ENCODE measurements at places on chromosomes 12 and 14.

DNA sequence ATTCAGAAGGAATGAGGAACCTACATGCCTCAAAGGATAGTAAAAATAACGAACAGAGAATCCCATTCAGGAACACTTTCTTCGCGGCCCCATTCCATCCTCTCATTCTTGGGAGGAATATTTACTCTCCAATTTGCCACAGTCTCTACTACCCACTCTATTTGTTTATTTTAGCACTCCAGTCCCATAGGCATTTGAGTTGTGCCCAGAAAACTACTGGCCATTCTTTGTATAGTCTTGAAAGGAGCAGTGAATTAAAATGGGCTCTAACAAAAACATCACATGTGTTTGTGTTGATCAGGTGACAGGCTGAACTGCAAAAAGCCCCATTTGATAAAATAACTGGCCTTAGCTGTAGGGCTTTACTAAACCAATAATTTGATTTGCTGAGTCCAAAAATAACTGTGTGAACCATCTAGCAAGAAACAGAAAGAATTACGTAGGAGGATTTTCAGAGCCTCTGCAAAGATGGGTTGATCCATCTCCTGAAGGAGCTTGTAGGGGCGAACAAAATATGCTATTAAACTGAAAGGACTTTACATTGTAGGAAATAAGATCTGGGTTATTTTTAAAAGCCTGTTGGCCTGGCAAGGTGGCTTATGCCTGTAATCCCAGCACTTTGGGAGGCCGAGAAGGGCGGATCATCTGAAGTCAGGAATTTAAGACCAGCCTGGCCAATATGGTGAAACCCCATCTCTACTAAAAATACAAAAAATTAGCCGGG, 142.3 kb upstream of the CPNE8 start:
- DNase-seq = no peak

GRCh38 chr12:16607906-16608775, 2.2 kb upstream of the LMO3 start:
- peak; percentile 86 for DNase-seq

DNA sequence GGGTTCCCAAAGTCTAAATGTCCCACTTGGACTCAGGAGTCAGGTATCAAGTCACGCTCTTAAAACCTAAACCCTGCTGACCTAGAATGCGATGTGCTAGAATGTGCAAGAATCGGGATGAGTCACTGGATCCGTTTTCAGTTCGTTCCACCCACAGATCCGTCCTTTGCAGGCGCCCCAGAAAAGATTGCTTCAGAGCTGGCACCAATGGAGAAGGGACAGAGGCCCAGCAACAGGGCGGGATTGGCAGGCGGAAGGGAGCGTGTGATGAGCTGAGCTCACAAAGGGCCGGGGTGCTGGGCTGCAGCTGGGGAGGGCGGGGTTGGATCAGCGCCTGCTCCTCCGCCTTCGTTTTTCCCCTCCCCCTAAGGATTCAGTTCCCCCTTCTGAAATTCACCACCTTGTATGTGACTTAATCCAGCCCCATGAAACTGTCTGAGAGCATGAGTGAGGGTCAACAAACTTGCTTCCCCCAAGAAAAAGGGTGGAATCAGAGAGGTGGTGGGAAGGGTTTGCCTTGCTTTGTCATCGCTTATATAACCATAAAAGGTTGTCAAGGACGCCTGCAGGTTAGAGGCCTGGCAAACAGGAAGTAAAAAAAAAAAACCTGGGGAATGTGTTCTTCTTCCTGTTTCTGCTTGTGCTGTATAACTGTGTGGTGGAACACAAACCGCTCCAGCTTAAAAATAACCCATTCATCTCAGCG, 2.8 kb upstream of the UBC start:
- no peak for DNase-seq

- DNase-seq = no peak
Observed at GRCh38 chr12:125470838-125471783, 405.9 kb downstream of the AACS start.

DNA sequence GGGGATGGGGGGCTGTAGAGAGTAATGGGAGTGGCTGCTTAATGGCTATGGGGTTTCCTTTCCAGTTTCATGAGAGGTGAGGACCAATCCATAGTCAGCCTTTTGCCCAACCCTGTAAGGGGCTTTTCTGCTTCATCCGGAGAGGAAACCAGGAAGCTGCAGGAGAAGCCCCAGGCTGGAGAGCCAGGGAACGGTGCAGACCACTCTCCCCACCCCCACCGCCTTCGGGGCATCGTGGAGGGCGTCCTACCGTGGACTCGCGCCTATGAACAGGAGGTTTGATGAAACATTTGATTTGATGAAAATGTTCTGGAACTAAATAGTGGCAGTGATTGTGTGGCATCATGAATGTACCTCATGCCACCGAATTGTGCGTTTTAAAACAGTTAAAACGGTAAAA, 204.3 kb upstream of the DIO3 start:
- no peak for DNase-seq

DNA sequence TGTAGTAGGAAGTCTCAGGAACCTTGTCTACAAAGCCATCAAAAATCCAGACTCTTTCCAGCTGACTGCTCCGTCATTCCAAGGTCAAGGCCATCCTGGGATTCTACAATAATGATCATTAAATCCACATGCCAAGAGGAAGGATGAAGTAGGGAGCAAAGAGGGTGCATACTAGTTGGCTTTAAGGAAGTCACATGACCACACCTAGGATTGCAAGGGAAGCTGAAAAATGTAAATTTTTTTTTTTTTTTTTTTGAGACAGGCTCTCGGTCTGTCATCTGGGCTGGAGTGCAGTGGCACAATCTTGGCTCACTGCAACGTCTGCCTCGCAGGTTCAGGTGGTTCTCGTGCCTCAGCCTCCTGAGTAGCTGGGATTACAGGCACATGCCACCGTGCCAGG, 7.3 kb upstream of the MRPL42 start:
- no peak for DNase-seq

DNA sequence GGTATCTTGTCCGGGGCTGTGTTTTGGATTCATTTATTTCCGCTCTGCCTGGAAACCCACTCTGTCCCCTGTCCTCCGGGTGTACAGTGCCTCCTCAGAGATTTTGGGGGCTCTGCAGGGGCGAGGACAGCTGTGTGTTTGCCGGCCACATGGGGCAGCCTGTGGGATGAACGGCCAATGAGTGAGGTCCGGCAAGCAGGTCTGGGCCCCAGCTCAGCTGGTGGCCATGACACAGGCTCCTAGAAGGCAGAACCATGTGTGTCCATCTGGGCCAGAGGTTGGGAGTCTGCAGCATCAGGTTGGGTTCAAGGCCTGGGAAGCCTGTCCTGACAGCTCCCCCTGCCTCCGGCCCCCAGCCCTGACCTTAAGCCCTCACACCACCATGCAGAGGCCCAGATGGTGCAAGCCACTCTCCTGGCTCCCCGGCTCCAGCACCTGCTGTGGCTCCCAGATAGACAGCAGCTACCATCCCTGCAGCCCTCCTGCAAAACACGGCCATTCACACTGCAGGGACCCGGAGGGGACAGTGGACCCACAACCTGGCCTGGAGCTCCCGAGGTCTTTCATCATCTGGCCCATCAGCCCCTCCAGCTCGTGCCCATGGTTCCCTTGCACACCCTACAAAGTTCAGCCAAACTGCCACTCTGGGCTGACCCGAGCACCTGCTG, 220.1 kb upstream of the C14orf180 start:
- no peak for DNase-seq

- DNase-seq = no peak
Observed at GRCh38 chr12:30111719-30112118, 328.0 kb upstream of the TMTC1 start.

GRCh38 chr14:33484264-33484663, 466.6 kb downstream of the EGLN3 start:
- DNase-seq = no peak

- DNase-seq = no peak
Observed at GRCh38 chr12:2332947-2333346, 280.2 kb downstream of the CACNA1C start.

DNA sequence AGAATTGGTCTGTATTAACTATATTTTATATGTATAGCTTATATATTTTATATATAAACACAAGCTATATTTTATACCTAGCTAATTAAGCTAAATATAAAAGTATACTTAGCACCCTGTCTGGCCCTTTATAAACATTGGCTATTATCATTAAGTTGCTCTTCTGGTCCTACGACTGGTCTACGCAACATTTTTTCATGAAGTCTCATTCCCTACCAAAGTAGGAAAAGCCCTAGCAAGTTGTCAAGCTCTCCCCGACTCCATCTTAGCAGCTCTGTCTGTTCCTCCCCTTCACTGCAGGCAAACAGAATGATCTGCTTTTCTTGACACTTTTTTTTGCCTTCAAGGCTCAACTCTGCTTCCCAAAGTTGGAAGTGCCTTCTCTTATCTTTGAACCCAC, 36.7 kb upstream of the ELK3 start:
- no peak for DNase-seq

Measured in NCI-H2081 (cell line).